ENCODE measurements at places on chromosomes 13 and 19.

DNA sequence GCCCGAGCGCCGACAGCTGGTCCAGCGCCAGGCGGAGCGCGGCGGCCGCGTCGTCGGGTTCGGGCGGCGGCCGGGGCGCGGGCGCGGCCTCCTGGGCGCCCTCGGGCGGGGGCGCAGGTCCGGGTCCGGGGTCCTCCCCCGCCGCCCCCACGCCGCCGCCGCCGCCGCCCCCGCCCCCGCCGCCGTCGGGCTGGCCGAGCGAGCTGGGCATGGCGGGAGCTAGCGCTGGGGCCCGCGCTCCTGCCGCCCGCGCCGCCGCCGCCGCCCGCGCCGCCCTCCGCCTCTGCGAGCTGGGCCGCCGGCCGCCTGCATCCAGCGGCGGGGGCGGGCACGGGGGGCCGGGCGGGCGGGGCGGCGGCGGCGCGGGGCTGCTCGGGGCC is 287 bp downstream of the MEX3D start:
- DNase-seq: no peak

GRCh38 chr19:45782820-45783785 is 813 bp upstream of the DMPK start:
- DNase-seq: no peak

DNA sequence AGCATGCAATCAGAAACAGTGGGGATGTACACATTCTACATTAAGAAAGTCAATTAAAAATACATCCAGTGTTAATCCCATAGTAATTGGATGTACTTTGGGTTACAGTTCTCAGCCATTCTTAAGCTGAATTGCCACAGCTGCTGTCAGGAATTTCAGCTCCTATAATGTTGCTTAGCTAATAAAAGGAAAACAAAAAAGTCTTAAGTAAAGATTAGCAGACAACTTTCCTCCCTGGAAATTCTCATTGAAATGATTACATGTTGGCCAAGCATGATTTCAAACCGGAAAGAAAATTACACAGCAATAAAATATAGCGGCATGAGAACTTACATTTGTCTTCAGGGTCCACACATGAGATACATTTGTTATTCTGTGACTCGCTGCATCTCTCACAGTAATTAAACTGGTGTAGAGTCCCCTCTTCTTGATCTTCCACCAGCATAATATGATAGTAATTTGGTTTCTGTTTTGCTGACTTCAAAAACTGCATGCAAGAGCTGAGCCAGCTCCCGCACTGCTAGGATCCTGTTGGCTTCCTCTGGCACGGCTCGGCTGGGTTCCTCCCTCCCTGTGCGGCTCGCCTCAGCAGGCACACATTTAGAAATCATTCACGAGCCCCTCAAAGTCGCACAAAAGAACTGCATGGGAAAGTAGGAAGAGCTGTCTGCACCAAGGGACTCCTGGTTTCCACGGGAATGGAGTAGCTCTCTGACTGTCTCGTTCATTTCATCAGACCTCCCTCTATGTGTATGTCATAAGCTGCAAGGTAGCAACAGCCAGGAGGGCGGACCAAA is at the start of gene HTR2A:
Gene HTR2A, minus strand, starts transcription at position 713 of the 797 bp plus-strand sequence. CDS start 1,147 bp downstream, outside the sequence.
- DNase-seq: no peak

GRCh38 chr19:54380897-54381296 is 16.2 kb upstream of the LAIR1 start:
- DNase-seq: no peak

DNA sequence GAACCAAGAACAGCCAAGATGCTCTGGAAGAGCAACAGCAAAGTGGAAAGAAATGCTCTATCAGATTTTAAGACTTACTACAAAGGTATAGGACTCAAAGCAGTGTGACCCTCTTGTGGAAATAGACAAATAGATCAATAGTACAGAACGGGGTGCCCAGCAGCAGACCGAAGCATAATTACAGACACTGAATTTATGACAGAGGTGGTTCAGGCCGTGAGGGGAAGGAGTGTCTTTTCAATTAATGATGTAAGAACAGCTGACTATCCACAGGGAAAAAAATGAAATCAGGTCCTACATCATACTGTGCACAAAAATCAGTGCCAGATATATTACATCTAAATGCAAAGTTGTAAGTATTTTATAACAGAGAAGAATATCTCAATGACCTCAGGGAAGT is 95.6 kb downstream of the KATNAL1 start:
- DNase-seq: no peak

DNA sequence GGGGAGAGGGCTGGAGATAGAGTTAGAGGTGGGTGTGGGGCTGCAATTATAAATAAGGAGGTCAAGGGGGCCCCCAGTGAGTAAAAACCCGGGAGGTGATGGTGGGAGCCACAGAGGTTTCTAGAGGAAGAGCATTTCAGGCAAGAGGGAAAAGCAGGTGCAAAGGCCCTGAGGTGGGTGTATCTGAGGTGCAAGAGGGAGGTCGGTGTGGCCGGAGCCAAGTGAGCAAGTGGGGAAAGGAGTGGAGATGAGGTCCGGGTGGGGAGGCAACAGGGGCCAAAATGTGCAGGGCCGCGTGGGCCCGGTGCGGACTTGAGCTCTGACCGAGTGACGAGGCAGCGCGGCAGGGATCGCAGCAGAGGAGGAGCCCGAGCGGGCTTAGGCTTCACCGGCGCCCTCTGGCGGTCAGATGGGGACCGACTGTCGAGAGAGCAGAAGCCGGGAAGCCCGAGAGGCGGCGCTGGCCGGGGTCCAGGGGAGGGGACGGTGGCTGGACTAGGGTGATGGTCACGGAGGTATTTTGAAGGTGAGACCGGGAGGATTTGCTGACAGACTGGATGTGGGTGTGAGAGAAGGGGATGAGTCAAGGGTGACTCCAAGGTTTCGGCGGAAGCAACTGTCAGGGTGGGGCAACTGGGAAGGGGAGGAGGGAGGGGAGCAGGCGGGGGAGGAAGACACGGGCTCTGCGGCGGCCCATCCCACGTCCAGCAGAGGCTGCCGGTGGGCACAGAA is 17.7 kb upstream of the SPACA4 start:
- DNase-seq: peak; percentile 66

DNA sequence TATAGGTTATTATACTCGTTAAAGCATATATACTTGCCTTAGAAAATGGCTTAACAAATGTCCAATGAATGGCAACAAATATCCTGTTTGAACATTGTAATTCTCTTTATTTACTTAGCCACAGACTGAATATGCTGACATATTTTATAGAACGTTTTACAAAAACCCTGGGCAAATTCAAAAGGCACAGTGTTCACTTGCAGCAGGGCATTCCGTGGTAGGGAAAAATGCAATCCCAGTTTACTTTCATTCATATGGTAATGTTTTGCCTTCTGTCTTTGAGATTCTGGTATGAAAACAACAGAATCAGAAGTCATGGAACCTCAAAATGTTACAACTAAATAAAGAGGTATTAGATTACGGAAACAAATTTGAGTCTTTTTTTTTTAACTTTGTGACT is 56.2 kb upstream of the MYCBP2 start:
- DNase-seq: no peak

GRCh38 chr19:51407511-51408131 is 9.8 kb downstream of the SIGLEC10 start:
- peak; percentile 19 for DNase-seq

DNA sequence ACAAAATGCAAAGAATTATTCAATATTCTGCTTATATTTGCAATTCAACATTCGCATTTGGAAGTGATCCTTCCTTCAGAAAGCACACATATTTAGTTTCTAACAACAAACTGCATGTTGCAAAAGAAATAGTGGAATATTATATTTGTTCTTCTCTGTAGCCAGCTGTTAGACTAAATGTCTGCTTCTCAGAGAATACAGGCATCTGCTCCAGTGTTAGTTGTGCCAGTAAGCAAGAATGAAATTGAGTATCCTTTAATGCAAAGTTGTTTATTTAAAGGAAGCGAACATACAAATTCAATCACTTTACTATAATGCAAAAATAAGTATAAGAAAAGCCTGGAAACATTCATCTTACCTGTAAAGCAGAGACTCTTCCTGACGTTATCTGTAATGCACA is 663 bp downstream of the SLITRK6 start:
- DNase-seq: no peak

DNA sequence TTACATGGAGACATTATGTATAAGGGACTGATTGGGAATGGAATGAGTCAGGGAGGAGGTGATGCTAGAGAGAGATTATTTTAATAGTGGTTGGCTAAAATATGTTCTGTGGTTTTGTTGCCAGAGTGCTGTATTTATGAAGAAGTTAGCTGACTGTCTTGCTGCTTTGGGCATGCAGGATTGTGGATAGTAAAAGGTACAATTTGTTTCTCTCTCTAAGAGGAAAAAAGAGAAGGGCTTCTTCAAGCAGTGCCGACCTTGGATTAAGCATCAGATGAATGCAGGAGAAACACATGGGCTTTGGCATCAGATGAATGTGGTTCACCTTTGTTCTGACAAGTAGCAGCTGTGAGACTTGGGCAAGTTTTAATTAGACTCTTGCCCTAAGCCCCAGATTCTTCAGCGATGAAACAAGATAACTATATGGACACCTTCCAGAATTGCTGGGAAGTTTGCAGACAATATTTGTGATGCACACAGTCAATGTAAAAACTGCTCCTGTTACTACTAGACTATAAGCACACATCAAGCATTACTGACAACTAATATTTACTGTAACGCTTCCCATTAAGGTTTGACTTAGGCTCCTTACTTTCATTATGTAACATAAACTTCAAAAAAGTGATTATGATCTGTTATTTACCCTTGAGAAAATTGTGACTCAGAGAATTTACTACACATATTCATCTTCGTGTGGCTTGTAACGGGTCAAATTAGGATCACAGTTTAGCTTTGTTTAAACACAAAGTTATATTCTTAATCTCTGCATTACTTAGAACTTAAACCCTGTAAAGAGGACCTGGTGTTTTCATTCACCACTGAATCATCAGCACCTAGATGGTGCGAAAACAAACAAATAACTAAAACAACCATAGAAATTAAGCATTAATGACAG is 824.0 kb downstream of the PCDH9 start:
- no peak for DNase-seq

GRCh38 chr19:35608251-35608650 is 4.3 kb upstream of the HAUS5 start:
- DNase-seq: no peak

DNA sequence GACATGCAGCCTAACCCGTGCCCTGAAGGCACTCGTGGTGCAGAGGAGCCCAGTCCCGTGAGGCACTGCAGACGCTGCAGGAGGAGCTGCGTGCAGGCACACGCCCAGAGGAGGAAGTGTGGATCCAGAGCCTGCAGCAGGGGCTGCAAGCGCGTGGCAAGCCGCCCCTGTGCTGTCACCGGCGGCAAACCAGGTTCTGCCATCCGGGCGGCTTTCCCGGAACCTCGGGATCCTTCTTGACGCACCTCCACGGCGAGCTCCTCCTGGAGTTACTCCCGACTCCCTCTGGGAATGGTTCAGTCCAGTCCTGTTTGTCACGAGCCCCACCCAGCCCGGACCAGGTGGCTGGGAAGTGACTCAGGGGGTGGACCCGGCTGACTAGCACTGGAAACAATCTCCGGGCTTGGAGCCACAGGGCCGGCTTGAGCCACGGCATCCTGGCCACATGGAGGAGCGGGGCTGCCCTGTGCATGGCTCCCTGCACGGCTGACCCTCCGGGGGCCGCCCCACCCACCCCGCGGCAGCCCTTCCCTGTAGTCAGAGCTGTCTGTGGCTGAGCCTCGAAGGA is 10.2 kb downstream of the DPP9 start:
- DNase-seq: peak; percentile 93

GRCh38 chr13:20475927-20476691 is 49.5 kb downstream of the CRYL1 start:
- DNase-seq: no peak

DNA sequence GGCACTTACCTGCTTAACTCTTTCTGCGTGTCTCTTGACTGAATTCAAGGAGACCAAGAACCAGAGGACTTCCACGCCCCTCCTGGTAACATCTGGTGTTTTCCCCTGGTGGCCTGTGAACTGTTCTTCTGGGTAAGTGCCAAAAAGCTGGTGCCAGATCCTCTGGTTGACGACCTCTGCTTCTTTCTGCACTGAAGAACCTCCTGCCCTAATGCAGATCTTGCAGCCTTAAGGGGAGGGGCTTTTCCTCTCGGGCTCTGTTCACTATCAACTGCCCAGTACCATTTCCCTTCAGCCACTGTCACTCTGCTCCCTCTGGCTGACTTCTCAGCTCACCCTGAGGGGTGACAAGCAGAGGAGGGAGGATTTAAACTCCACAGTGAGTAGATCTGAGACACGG is 6.1 kb upstream of the ERVV-1 start:
- no peak for DNase-seq

DNA sequence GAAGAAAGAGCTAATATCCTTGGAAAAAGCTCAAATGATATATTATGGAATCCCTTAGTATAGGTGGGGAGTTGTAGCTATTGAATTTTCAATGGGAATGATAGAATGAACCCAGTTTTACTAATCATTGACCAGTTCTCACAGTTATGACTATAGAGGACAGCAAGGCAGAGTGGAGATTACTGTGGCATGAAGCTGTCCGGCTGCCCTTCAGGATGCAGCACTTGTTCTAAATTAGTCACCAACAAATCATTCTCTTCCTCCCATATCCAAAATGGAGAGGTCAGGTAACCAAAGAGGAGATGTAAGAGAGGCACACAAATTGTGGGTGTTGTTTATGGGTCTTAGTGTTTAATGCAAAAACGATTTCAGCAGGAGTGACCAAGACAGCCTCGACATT is 1490.0 kb upstream of the MIR17HG start:
- DNase-seq: no peak

DNA sequence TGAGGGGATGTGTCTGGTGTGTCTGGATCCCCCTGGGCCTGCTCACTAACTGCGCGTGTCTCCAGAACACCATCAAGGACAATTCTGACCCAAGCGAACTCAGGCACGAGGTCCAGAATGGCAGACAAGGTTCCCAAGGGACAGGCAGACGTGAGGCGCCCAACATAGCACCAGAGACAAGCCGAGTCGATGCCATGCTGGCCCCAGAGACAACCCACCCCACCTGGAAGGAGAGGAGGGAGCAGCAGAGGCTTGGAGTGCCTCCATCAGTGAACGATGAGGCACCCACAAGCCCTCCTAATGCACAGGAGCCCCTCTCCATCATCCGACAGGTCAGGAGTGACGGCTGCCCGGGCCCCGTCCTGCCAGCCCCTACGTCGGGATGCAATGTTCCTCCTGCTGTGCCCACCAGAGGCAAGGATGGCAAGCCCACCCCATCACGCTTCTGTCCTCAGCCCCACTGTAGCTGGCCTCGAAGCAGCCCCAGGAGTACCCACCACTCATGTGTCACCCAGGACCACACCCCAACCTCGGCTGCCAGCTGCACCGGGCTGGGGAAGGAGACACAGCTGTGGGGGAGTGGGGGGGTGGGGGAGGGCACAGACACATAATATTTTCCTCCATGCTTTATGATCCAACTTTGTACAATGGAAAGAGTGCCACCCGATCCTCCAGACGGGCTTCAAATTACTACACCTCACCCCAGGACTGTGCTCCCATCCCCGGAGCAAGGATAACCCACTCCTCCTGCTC is 11.8 kb downstream of the AP3D1 start:
- DNase-seq: no peak
